ENCODE measurements at places on chromosomes 16 and 17.
A peak's percentile ranks its signal among the peaks of the same experiment; 100 is the strongest.

DNA sequence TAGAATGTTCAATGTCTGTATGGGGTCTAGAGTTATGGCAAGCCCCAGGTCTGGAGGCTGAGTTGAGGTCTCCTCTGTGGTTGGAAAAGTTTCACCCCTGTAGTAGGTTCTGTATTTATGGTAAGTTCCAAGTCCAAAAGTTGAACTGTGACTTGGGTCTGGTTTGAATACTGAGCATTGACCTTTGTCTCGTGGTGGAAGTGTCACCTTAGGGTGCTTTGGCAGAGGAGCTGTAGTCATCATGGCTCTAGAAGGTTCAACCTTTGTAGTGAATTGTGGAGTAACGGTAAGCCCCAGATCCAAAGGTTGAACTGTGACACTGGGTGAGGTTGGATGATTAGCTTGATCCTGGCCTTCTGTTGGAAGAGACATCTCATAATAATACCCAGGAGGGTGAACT lies 17.6 kb downstream of the RDM1 start:
- no peak for DNase-seq

- peak; percentile 57 for DNase-seq
Measured at GRCh38 chr17:21573961-21574610, 118.2 kb upstream of the KCNJ18 start.

GRCh38 chr16:1494711-1495110 lies 1.6 kb downstream of the TELO2 start:
- DNase-seq, result no peak

DNA sequence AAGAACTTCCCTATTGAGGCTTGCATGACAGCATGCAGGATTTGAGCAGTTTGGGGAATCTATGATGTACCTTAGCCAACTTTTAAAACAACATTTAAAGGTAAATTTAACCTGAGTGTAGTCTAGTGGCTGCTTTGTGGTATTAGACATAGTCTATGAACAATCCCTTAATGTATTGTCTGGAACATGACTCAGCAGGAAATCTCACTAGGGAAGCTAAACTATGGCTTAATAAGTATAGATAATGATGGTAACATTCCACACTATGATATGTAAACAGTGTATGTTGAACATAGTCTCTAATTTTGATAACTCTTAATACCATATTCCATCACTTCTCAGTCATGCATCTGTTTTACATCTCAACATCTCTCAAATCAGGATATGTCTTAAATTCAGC lies 52.1 kb upstream of the SLC12A3 start:
- DNase-seq, result no peak

- DNase-seq, result no peak
Measured at GRCh38 chr17:8244768-8245167, 3.1 kb downstream of the CTC1 start.

- DNase-seq, result no peak
Measured at GRCh38 chr17:80529104-80529903, 15.3 kb upstream of the RPTOR start.

DNA sequence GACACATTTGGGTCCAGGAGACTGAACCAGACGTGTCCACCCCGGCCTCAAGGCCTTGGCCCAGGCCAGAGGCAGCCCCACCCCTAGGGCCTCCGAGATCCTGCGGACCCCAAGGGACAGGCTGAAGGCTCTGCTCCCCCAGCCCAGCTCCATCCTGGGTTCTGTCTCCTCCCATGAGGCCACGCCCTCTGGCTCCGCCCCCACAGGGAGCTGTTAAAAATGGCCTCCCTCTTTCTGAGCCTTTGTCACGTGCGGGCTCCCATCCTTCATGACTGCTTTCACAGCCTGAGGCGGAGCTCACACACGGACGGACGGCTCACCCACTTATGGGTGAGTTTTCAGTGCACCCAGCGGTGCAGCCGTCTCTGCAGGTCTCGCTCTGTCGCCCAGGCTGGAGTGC lies 6.5 kb upstream of the CACNA1H start:
- DNase-seq, result no peak

- DNase-seq, result no peak
Measured at GRCh38 chr16:87822108-87822970, 47.0 kb downstream of the SLC7A5 start.

GRCh38 chr17:57908278-57908677 lies 46.9 kb downstream of the CUEDC1 start:
- no peak for DNase-seq

DNA sequence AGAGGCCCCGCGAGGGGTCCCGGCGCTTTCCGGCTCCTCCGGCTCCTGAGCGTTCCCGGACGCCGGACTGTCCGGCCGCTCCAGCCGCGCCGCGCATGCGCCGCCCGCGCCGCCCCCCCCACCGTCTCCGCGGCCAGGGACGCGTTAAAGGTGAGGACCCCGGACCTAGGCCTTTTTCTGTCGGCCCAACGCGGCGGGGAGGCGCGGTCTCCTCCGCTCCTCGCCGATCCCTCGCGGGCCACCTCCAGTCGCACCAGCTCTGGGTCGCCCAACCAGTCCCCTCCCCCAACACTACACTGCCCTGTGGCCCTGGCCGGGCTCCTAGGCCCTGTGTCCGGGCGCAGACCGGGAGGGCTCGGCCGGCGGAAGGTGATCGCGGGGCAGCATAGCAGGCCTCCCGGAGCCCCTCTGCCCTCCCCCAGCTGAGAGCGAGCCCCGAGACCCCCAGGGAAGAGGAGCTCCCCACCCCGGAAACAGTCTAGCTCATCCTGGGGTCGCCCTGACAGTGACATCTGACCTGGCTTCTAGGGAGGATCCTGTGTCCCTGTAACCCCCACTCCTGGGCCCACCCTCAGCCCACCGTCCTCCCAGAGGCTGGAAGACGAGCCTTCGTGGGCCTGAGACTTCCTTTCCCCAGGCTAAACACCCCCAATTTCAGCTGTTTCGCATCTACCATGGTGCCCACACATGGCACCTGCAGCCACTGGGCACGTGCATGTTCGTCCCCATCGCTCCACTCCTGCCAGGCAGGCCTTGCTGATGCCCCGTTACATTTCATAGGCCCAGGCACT lies 14.7 kb upstream of the BCAR1 start:
- no peak for DNase-seq

DNA sequence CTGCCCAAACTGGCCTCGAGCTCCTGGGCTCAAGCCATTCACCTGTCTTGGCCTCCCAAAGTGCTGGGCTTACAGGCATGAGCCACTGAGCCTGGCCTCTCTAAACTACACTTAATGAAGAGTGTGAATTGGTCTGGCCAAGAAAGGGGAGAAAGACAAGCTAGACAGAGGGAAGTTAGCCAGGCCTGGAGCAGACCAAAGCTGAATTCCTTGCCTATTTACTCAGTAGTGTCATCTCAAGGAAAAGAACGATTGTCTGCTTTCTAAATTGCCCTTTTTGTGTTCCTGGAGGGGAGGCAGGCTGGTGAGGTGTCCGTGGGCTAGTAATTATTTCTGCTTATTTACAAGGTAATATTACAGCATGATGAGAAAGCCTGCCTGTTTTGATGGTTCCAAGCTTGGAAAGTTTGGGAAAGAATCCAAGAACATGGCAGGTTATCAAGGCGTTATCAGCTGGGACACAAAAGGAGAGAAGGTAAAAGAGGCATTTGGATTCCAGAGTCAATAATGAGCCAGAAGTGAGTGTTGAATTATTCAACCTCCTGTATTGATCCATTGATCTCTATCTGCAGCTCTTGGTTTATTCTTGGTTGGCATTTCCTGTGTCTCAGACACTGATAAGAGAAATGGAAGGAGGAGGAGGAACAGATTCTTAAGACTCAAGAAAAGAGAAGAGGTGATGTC lies 6.3 kb upstream of the CBFB start:
- DNase-seq, result no peak

DNA sequence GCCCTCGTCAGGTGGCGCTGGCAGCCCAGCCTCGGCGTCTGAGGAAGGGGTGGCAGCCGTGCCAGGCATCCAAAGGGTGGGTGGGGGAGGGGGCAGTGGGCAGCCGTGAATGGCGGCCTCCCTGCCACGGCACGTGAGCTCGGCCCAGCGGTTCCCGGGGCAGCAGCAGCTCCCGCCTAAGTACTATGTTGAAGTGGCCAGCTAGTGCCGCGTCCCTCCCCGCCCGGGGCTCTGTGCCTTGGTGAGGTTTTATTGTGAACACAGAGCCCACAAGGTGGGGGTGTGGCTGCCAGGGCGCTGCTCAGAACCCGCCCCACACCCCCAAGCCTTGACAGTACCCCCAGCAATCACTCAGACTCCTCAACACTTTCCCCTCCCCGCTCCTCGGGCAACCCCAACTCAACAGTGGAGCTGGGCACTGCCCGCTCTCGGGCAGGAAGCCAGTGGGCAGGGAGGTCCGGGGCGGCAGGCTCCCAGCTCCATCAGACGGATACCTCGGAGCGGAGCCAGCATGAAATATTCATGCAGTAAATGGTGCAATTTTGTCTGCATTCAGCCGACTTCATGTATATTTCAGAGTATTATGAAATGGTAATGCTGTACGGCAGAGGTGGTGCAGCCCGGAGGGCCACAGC lies 80.4 kb downstream of the ENGASE start:
- DNase-seq, result no peak

- DNase-seq, result no peak
Measured at GRCh38 chr17:37219876-37220606, 155.7 kb upstream of the C17orf78 start.

DNA sequence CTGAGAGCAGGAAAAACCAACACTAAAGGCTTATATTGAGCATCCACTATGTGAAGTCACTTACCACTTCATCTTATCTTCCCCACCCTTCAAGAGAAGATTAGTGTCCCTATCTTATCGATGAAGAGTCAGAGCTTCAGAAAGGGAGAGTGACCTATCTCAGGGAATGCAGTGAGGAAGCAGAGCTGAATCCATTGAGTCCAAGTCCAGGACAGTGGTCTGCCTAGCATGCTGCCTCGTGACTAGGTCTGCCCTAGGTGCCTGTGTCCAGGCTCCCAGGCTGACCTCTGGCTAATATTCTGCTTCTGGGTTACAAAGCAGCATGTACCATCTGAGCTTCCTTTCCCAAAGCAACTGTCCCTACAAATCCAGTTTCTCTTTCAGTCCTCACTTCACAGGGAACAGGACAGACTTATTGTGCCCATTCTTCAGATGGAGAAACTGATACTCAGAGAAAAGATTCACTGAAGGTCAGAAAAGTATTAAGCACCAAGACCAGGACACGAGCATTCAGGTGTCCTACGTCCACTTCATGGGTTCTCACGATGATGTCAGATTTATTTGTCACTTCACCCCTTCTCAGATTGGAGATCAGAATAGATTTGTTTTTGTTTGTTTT lies 13.3 kb upstream of the FZD2 start:
- no peak for DNase-seq

- DNase-seq, result no peak
Measured at GRCh38 chr16:26220894-26221293, 529.1 kb downstream of the HS3ST4 start.

DNA sequence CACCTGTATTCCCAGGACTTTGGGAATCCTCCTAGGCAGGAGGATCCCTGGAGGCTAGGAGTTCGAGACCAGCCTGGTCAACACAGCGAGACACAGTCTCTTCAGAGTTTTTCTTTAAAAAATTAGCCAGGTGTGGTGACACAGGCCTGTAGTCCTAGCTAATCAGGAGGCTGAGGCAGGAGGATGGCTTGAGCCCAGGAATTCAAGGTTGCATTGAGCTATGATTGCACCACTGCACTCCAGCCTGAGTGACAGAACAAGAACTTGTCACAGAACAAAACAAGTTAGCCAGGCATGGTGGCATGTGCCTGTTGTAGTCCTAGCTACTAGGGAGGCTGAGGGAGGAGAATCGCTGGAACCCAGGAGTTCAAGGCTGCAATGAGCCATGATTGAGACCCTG lies 24.8 kb downstream of the ANKRD40 start:
- no peak for DNase-seq

DNA sequence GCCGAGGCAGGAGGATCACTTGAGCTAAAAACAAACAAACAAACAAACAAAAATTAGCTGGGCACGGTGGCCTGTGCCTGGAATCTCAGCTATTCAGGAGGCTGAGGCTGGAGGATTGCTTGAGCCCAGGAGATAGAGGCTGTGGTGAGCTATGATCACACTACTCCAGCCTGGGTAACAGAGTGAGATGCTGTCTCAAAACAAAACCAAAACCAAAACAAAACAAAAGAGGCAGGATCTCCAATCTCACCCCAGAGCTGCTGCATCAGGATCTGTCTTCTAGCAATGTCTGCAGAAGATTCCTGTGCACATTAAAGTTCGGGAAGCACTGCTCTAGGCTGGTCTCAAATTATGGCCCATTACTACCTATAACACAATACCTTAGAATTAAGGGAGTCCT lies 43.1 kb downstream of the MAP2K6 start:
- no peak for DNase-seq

- DNase-seq, result no peak
Measured at GRCh38 chr17:33371377-33371776, 78.3 kb upstream of the ASIC2 start.

DNA sequence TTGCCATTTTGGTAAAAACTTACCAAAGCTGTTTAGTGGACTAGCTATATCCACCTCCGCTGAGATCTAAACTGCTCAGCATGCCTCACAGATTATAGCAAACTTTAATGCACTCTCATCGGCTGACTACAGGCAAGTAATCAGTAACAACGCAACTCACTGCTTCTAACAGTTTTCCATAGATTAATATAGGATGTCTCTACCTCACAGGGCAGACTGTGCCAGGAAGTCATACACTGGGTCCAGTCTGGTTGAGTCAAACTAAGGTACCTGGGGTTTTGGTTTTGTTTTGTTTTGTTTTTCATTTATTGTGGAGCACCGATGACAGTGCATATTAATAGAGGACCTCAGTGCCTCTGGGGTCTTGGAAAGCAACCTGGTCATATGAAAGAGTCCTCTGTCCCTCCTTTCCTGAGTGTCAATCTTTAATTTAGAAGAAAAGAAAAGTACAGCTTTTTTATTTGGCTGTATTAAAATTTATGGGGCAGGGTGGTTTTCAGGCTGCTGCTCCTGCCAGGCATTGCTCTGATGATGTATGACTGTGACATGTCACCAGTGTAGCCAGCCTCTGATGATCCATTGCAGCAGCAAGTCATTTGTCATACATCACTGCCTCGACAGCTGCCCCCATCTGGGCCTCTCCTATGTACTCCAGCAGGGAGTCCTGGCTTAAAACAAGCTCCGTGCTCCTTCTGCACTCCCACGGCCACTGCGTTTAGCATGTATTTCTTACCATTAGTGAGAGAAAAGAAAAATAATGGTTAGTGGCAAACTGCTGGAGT lies 854.1 kb downstream of the KCNJ2 start:
- DNase-seq, result no peak

DNA sequence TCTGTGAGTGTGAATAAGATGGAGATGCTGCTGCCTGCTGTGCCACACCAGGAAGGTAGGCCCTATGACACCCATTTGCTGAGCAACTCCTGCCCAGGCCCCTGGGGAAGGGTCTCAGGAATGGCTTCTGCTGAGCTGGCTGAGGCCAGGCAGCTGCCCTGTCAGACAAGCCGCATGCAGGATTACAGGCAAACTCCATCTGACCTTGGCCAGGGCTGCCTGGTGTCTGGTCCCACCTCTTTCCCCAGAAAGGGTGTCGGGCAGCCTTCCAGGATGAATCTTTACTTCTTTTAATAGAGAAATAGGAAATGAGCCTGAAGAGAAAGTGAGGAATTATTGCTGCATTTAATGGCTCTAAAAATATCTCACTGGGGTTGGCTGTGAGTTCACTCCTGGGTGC lies 182.5 kb downstream of the IRX5 start:
- no peak for DNase-seq
